Adipose tissue (tissue), 3 donors: ENCODE measurements at places on chromosomes 2 and 18. TPM values are rescaled to one million over a fixed set of nuclear protein-coding genes. Genes with fewer than 3 reads are reported as not detected.

Gene CCDC121
- 4.7 TPM for polyA plus RNA-seq

Gene CCDC138
- 2.0 TPM for polyA plus RNA-seq

Gene TCF4
- polyA plus RNA-seq: 36.9 TPM

Gene TET3
- polyA plus RNA-seq: 2.3 TPM

Gene CDH19
- polyA plus RNA-seq: 0.44 TPM

Gene LINC00305
- not detected for polyA plus RNA-seq

Gene IFT172
- polyA plus RNA-seq: 11.3 TPM

Gene ZEB2
- polyA plus RNA-seq: 76.3 TPM

Gene LOXL3
- 4.7 TPM for polyA plus RNA-seq

Gene CHN1
- polyA plus RNA-seq: 3.0 TPM

Gene AQP12B
- 159 TPM for polyA plus RNA-seq

Gene TDRD15
- polyA plus RNA-seq: not detected

Gene DYSF
- polyA plus RNA-seq: 24.0 TPM

Gene CERKL
- polyA plus RNA-seq: not detected

Gene ACKR3
- polyA plus RNA-seq: 168 TPM

Gene GAREM2
- polyA plus RNA-seq: 1.7 TPM
